ENCODE measurements at places on chromosomes 13 and 19.

DNA sequence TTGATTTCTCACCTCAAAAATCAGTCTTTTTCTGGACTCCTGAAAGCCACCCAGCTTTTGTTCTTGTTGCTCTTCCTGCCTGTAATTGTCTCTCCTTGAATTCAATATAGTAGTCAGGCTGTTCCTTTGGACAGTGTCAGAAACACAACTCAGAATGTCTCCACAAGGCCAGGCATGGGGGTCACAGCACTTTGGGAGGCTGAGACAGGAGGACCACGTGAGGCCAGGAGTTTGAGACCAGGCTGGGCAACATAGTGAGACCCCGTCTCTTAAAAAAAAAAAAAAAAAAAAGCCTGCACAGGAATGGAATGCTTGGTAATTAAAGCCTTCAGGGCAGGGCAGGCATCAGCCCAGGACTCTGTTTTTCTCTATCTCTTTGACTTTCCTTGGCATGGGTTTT, 8.9 kb upstream of the BAX start:
- DNase-seq, result no peak

DNA sequence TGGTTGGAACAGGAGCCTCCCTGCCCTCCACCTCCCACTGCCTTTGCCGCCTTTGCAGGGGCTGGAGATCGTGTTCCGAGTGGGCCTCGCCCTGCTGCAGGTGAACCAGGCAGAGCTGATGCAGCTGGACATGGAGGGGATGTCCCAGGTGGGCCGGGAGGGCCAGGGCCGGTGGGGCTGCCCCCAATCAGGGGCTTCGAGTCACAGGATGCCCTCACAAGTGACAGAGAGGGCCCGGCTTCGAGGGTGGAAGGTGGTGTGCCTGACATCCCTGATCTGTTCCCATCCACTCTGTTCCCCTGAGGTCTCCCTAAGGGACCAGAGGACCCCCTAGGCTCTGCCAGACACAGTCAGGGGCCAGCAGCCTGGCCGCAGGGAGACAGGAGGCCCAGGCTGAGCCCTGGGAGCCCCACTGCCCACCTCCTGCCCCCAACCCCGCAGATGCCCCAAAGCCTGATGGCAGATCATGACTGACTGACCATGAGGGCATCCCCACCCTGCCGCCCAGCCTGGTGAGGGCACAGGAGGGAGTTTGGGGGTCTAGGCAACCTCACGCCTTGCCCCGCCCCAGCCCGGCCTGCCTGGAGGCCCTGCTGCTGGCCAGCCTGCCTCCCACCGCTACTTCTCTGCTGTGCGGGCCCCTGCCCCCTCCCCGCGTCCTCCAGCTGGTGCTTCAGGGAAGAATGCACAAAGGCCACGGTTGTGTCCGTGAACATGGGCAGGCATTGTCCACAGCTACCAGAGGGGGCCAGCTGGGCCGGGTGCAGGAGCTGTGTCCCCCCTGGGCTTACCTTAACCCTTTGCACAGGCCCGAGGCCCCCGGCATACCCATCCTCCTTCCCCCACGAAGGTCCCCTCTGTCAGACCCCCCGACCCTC, 21.8 kb downstream of the EVI5L start:
- DNase-seq, result no peak

- DNase-seq, result no peak
These were observed 37.7 kb upstream of the DCUN1D2 start for GRCh38 chr13:113528101-113528812.

- no peak for DNase-seq
These were observed 182.7 kb downstream of the TBC1D4 start for GRCh38 chr13:75299246-75299645.

DNA sequence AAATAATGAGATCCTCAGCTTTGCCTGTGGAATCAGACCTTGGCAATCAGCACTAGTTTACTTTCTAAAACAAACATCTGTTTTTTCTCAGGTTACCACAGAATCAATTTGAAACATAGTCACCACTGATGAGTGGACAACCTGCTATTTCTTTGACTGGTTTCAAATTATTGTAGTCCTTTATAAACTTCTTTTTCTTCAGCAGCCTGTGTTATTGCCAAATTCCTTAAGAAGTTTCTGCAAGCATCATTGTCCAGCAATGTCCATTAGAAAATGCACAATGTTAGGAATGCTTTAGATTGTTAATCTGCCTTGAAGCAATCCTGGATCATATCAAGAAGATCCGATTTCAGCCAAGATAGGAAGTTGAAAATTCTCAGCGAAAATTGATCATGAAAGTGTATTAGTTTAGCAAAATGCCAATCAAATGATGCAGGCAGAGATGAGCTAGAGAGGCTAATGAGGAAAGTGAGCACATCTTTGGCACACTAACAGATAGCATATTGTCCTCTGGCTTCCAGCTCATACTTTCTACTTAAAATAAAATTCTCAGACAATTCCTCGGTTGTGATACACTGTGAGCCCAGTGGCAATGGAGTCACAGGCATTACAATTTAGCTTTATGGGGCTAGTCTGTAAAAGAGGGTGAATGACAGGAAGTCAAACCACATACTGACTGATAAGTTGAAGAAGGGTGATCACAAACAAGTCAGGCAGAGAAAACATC, 270.6 kb downstream of the SLITRK6 start:
- no peak for DNase-seq

- no peak for DNase-seq
These were observed 1.8 kb upstream of the ONECUT3 start for GRCh38 chr19:1751367-1752008.

- DNase-seq, result no peak
These were observed 739.4 kb upstream of the GPC6 start for GRCh38 chr13:92487238-92487637.

- DNase-seq, result peak; percentile 91
These were observed 5.1 kb downstream of the TBCB start for GRCh38 chr19:36120092-36120983.

GRCh38 chr13:45393941-45394570, 24.1 kb downstream of the SLC25A30 start:
- peak; percentile 85 for DNase-seq

DNA sequence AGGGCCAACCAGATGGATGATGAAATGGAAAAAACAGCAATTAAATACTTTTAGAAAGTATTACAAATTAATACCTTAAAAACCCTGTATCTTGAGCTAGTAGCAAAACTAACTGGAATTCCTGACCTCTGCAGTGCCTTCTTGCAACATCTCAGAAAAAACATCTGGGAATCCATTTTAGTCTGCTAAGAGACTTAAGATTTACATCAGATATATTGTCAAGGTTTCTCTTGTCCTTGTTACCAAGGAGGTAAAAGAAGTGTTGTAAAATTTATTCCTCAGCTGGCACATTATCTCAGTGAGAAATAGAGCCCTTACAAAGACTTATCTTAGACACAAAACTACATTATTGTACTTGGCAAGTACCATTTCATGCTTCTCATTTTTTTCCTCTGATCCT, 18.5 kb downstream of the KCNRG start:
- no peak for DNase-seq

DNA sequence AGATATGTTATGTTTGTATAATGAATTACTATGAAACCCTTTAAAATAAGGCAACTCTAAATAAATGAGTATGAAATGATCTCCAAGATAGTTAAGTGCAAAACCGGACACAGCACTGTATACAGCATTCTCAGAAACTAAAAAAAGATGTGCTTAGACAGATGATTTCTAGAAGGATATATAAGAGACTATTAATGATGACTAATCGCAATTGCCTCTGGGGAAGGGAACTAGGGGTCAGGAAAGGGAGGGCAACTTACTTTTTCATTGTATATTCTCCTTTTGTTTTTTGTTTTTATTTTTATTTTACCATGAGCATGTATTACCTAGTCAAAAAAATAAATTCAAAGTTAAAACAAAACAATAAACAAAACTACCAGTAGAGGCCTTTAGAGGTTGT, 12.8 kb downstream of the PEG3 start:
- DNase-seq, result no peak

GRCh38 chr13:110593430-110594130, 21.8 kb upstream of the NAXD start:
- peak; percentile 36 for DNase-seq

- DNase-seq, result no peak
These were observed 8.9 kb upstream of the WBP4 start for GRCh38 chr13:41052441-41052840.

- peak; percentile 40 for DNase-seq
These were observed 8.0 kb upstream of the DHRS12 start for GRCh38 chr13:51811920-51812451.

GRCh38 chr13:111156421-111156820, 41.3 kb downstream of the ARHGEF7 start:
- DNase-seq, result no peak

- DNase-seq, result no peak
These were observed 4.7 kb downstream of the PRKACA start for GRCh38 chr19:14112809-14113385.

GRCh38 chr13:66102864-66103263, 1127.3 kb downstream of the PCDH9 start:
- no peak for DNase-seq

DNA sequence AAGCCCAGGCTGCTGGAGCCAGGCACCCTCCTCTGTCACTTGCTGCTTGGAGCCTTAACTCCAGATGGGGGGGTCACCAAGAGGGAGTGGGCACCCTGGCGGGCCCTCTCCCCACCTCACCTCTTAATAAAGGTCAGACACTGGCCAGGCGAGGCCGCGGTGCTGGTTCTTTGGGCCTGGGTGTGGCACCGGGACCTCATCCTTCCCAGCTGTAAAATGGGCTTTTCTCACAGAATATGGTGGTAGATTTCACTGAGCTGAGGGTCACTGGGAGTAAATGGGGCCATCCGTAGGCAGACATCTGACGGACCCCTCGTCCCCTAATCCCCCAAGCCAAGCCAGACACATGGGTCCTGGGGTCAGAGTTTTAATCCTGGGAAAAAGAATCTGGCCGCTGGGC, 14.9 kb downstream of the STAP2 start:
- DNase-seq, result no peak

GRCh38 chr19:10317857-10318462, 2.1 kb upstream of the FDX2 start:
- no peak for DNase-seq

GRCh38 chr19:51607077-51607476, 23.1 kb downstream of the SIGLEC5 start:
- no peak for DNase-seq

DNA sequence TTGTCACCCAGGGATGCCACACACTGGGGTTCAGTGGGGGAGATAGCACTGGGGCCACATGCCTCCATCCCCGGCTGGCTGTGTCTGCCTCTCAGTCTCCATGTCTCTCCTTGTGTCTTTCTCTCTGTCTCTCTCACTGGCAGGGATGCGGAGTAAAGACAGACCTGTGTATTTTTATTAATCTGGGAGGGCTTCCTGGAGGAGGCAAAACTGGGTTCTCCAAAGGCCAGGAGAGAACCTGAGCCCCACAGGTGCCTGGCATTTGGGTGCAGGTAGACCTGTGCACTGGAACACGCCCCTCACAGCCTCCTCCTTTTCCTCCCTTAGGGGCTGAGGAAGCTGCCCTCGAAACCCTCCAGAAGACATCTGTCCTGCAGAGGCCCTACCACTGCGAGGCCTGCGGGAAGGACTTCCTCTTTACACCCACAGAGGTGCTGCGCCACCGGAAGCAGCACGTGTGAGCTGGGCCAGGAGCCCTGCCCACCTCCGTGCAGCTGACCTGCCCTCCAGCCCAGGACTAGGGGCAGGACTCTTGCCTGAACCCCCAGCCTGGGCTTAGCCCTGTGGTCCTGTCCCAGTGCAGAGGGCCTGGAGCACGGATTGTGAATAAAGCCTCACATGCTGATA, 32.7 kb downstream of the DHX34 start:
- no peak for DNase-seq

GRCh38 chr13:46307554-46307953, 79.5 kb downstream of the RUBCNL start:
- DNase-seq, result no peak

- DNase-seq, result peak; percentile 44
These were observed at the start of gene RYR1 for GRCh38 chr19:38433268-38433733. RYR1 (plus strand) TSS chr19:38433691; CDS start chr19:38433830, 139 bp downstream.

- no peak for DNase-seq
These were observed 46.6 kb upstream of the NFIC start for GRCh38 chr19:3319643-3320353.

DNA sequence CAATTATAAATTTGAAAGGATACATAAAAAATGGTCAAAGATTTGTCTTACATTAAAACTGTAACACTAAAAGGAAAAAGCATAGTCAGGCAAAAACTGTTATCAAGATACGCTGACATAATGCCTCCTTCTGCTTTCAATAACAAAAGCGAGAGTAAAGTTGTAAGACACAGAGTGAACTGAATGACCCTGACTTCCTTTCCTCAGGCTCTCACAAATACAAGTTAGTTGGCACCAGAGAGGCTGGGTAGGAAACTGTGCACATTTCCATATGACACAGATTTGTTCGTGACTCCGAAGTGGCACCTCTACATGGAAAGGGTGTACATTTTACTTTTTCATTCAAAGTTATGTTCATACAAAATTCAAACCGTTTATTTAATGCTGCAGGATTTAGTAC, 15.4 kb downstream of the FGF14 start:
- no peak for DNase-seq

- DNase-seq, result no peak
These were observed 13.3 kb downstream of the PALM3 start for GRCh38 chr19:14048443-14049153.

- no peak for DNase-seq
These were observed 79.2 kb downstream of the SLAIN1 start for GRCh38 chr13:77776704-77777103.

DNA sequence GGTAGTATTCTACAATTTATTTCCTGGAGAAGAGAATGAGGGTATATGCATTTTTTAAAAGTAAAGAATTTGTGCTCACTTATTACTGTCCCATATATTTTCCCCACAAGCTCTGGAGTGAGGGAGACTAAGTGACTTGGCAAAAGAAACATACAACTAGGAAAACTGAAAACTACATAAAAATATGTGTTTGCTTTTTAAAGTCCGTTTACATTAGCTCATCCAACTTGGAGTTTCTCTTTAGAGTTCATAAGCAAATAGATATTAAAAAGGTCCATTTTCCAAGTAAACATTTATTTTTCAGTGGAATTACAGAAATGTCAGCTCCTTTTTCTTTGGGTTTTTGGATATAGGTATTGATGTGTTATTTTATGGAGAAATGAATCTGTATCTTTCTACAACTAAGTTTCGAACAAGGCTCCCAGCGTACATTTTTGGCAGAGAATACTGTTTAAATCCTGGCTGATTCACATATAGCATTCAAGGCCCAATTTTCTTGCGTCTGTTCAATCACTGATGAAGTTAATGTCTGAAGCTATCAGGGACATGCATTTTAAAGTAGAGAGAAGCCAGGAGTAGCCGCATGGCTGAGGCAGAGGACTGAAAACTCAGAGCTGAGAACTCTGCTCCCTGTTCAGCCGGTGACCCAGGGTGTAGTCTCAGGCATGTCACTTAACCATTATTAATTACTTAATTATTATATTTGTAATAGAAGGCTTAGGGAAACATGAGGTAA, 729.4 kb downstream of the EFNB2 start:
- DNase-seq, result no peak

DNA sequence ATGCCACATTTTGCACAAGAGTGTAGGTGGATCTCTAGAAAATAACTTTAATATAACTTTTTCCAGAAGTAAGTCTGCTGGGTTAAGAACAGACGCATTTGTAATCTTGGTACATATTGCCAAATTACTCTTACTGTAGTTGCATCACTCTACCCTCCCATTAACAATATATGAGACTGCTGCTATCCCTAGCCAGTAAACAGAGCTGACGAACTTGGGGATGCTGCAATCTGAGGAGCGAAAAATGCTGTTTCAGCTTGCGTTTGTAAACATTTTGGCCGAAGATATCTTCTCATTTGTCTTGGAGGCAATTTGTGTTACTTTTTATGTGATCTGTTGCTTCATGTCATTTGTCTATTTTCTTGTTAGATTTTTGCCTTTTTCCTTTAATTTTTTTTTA, 1482.8 kb downstream of the OLFM4 start:
- DNase-seq, result no peak

All from NCI-H526 (cell line).